ENCODE measurements at places on chromosomes 11 and 22. TPM values are rescaled to one million over a fixed set of nuclear protein-coding genes. Genes with fewer than 3 reads are reported as not detected.

DNA sequence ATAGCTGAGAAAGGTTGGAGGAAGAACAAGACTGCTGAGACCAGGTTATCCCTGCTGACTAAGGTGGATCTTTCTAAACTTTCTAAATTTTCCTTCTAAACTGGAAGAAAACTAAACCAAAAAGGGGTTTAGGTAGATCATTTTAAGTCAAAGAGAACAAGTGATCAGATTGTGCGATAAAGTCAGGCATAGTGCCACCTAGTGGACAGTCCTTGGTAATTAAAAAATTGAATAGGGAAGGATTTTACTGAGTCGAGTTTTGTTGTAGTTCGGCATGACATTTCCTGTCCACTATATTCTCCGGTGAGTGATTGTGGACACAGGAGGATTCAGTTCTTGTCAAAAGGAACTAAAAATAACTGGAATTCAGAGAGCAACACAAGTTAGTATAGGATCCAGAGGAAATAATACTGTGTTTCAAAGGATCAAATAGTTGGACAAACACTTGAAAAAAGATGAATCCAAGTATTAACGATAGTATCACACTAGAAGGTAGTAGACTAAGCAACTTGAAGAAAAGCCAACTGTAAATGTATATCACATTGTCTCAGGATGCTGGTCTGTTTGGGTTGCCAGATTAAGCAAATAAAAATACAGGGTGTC, 1236.4 kb downstream of the FAM181B start:
- no peak for DNase-seq

DNA sequence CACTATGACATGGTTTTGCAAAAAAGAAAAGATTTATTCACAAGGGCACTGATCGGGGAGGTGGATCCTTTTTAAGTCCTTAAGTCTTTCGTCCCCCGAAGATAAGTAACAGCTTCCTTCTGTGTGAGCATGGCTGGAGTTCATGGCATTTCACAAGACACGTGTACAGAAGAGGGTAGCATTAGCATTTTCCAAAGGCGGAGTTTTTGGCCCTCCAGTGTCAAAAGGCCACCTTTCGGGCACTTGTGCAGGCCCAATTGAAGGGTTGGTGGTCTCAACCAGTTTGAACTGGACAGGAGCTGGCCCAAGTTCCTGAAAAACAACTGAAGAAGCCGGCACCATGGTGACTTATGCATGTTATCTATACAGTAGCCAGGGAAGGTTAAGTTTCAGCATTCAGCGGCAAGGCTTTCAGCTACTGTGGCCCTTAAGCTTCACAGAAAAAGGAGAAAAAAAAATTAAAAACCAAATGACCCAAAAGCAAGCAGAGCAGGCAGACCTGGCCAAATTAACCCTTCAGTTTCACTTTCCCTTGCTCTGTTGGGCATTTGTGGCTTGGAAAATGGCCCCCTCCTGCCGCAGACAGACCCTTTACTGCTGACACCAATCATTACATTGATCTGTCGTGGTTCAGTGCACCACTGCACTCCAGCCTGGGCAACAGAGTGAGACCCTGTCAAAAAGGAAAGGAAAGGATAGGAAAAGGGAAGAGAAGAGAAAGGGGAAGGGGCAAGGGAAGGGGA, 18.7 kb downstream of the ZNF74 start:
- no peak for DNase-seq

- DNase-seq: no peak
Observed at GRCh38 chr11:35734669-35735410, 72.3 kb downstream of the TRIM44 start.

GRCh38 chr11:44718057-44718456, 8.7 kb upstream of the TSPAN18 start:
- no peak for DNase-seq

- DNase-seq: no peak
Observed at GRCh38 chr11:3190600-3190999, 25.5 kb upstream of the OSBPL5 start.

- DNase-seq: no peak
Observed at GRCh38 chr22:50007057-50007511, 5.5 kb downstream of the IL17REL start.

DNA sequence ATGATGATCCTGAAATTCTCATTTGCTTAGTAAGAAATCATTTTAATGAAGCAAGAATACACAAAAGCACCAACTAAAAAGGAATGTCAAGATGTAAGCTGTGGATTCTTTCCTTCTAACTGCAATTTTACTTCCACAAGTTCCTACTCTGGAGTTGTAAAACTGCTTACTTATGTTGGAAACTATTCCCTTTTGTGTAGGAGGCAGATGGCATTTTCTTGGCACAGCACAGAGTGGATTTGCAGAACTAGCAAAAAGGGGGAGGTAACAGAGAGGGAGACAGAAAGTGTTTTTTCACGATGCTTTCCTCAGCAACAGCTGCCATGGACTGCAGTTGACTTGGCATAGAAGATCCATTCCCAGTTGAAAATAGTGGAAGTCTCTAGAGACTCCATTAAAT, 1112.0 kb upstream of the RAG2 start:
- no peak for DNase-seq

- DNase-seq: no peak
Observed at GRCh38 chr11:71502026-71502425, 25.0 kb upstream of the KRTAP5-7 start.

- no peak for DNase-seq
Observed at GRCh38 chr22:35743326-35743860, 25.7 kb downstream of the APOL5 start.

The MS4A6A gene
- total RNA-seq: 2.3 TPM

DNA sequence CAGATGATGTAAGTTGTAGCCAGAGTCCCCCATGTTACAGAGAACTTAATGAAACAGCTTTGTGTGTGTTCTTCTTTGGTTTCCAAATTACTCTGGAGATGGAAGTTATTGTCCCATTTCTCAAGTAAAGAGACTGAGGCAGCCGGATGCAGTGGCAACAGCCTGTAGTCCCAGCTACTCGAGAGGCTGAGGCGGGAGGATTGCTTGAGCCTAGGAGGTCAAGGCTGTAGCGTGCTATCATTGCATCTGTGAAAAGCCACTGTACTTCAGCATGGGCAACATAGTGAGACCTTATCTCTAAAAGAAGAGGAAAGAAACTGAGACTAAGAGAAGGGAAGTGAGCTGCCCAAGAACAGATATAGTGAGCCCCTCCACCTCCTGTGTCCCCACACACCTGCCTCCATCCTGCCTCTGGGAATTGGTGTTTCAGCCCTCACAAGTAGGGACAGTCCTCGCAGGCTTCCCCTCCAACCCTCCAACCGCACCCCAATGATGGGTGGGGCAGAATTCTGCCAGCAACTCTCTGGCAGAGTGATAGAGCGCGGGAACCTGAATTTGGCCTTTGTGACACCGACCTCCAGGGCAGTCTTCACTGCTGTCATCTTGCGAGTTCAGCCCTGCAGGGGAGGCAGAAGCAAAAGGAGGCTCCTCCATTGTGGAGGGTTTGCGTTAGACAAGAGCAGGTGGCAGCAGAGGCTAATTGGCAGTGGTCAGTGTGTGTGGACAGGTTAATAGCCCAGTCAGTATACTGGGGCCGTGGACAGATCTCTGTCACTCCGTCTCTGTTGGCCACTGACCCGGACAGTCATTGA, 1.6 kb downstream of the PDXP start:
- DNase-seq: no peak

DNA sequence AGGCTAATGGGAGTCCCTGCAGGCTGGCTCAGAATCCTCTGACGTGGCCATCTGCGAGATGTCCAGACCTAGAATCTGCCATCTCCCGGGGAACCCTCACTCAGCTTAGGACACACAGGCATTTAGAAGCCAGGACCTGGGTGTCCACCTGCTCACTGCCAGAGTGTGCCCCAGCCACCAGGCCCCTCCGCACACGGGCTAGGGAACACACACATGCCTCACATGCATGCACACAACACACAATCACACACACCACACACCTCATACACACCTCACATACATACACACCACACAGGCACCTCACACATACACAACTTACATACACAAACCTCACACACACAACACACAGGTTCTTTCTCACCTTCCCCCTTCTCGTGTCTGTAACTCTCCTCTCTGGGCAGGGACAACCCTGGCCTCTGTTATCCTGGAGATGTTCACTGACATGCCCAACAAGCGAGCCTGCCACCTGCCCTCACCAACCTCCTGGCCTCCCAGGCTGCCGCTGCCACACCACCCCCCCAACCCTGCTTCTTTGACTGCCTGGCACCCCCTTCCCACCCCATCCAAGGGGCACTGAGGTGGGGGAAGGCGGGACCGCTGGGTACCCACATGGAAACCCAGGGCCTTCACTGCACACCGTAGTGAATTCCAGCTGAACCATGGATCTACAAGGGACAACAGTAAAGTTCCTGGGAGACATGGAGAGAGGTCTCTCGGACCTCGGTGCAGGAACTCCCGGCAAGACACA, 38.1 kb downstream of the GNB1L start:
- no peak for DNase-seq

DNA sequence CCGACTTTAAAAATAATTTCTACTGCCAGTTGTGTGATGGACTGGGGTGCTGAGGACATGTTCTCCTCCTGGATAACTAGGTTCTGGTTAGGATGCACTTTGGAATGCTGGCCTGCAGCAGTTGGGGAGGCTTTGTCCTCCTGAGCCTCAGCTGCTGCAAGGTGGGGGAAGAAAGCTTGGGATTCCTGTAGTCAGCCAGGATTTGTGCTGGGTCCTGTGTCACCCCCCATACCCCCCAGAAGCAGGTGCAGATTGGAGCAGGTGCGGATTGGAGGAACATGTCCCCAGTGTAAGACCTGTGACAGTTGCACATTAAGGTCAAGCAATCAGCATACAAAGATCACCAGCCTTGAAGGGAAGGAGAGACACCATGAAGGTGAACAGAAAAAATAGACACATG, 51.1 kb downstream of the MED15 start:
- DNase-seq: no peak

DNA sequence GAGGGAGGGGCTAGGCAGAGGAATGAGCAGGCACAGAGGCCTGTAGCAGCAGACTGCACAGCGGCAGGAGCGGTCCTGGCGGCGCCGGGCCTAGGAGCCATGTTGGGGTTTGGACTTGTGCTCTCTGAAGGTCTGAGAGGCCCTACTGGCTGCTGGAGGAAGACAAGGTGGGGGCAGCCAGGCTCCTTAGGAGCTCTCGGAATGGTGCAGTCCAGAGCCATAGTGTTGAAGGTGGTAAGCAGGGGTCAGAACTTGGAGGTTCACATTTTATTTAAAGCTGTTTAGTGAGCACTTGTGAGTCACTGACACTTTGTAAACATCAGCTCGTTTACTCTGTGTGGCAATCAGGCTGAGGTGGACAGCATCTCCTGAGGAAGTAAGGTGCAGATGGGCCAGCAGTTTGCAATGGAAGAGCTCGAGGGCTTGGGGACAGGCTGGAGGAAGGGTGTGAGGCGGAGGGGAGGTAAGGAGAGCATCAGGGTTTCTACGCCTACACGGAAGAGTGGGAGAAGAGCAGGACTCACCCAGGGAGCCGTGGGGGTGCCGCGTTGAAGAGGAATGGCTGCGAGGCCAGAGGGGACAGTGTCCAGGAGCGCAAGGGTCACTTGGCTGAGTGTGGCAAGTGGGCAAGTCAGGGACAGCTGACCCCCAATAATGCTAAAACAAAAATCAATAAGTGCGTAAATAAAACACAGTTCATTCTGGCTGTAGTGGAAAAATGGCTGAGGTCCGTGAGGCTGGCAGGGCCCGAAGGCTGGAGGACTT, 10.0 kb upstream of the TMEM191C start:
- no peak for DNase-seq

The GGT5 gene
- total RNA-seq: 4.2 TPM

The CRYBB2 gene
- total RNA-seq: not detected

DNA sequence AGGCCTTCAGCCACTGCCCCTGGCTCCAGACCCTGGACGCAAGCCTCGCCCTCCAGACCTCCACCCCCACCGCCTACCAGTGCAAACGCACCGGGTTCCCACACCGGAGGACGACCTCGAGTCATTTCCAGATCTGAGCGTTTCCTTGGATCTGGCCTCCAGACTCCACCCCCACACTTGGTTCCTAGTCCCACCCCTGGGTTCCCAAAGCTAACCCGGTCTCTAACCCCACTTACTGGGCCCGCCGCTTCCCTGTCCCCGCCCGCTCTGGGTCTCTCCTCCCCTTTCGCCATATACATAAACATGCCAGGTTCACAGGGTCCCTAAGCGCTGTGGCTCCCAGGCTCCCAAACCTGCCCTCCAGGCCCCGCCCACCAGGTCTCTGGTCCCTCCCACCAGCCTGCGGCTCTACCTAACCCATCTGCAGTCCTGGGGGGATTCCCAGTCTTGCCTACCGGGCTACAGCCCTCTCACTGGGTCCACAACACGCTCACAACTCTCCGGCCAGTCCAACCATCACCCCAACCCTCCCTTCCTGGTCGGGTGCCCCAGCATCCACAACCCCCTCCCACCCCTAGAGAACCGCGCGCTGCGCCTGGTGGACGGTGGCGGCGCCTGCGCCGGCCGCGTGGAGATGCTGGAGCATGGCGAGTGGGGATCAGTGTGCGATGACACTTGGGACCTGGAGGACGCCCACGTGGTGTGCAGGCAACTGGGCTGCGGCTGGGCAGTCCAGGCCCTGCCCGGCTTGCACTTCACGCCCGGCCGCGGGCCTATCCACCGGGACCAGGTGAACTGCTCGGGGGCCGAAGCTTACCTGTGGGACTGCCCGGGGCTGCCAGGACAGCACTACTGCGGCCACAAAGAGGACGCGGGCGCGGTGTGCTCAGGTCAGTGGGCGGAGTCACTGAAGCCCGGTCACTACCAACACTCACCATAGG, 36.7 kb downstream of the CD6 start:
- no peak for DNase-seq

GRCh38 chr11:72079819-72080325, 470 bp downstream of the NUMA1 start:
- no peak for DNase-seq

The C11orf21 gene
- total RNA-seq: not detected

DNA sequence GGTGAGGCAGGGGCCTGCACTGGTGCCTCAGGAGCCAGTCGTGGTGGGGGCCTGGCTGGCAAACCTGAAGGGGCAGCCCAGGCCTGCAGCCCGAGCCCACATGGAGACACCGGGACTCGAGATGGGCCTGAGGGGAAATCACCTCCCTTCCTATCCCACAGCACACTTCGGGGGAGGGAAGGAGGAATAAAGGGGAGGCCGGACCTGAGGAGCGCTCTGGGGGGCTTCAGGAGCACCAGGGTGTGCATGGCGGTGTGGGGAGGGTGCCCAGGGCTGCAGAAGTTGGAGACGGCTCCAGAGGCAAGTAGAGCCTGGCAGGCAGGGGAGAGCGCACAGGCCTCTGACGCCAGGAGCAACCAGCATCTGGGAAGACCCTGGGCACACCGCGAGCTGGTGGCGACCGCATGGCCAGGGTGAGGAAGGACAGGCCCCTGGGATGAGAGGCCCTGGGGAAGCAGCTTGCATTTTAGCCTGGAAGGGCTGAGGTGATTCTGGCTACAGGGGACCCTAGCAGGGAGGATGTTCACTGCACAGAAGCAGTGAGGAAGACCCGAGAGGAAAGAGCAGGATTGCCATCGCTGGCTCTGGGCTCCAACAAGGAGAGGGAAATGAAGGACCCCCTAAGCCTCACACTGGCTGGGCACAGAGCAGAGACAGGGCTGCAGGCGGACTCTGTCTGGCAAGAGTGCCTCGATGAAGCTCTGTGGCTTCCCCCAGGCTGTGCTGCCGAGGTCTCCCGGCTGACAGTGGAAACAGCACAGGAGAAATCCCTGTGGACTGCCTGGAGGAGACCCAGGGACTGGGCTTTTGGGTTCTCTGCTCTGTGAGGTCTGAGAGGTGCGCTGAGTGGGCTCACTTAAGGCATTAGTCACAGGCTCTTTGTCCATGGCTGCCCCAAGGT, 457.7 kb downstream of the BRD1 start:
- no peak for DNase-seq
